NCI-H1105 treated with DMSO at 0.1 percent for 48 hours (cell line): ENCODE measurements at places on chromosomes 2 and 18.
A peak's percentile ranks its signal among the peaks of the same experiment; 100 is the strongest.

DNA sequence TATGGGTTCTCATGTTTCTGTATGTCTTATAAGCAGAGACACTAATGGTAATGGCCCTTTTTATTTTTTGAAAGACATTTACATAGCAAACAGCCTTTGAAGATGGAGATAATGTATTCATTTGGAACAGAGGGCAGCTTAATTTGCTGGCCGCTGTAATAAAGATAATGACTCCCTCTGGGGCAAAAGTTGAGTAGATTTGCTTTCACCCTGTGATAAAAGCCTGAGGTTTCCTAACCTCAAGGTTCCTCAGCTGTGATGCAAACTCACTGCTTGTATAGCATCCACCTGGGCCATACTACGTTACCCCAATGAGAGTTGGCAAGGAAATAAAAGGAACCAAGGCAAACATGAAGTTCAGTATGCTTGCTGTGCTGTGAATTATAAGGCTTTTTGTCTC, 54.8 kb downstream of the TEX51 start:
- DNase-seq = peak; percentile 74

DNA sequence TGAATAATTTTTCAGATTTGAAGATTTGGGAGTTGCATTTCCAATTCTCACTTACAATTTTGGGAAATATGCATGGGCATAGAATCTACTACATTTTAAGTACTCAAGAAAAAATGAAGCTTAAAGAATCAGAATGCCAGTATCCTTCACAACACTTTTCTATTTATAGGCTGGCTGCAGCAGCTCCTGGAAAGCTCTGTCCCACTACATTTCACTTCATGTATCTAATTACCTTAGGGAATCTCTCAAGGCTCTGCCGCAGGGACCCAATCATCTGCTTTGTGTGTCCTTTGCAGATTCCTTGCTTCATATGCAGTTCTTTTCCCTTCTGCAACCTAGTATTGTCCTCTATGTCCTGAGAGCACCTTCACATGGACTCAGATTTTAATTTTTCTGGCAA, 102.9 kb downstream of the NUP35 start:
- DNase-seq = no peak

DNA sequence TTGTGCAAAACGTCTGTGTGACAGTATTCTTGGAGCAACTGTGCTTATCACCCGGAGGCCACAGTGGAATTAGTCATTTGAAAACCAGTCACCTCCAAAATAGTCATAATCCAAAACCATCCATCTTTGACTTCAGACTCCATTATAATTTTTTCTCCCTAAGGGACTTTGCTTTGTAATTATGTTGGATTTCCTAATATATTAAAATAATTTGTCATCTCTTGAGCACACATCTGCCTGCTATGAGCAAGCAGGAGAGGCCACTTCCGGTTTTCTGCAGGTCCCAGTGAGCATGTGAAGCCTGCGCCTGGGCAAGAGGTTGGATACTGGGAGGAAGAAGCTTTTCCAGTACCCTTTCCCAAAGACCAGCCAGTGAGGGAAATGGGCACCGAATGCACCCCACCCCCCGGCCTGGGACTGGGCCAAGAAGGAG, 57.7 kb downstream of the ODC1 start:
- DNase-seq = no peak

DNA sequence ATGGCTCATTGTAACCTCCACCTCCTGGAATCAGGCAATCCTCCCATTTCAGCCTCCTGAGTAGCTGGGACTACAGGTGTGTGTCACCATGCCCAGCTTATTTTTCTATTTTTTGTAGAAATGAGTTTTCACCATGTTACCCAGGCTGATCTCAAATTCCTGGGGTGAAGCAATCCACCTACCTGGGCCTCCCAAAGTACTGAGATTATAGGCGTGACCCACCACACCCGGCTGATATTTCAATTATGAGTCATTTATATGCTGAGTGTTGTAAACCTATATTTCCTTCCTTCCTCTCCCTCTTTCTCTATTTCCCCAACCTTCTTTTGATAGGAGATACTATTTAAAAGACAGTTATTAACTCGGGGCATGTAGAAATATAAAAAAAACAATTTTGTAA, 469.6 kb upstream of the ID2 start:
- no peak for DNase-seq

- DNase-seq = no peak
Measured at GRCh38 chr18:61992285-61992684, 99.5 kb upstream of the RNF152 start.

DNA sequence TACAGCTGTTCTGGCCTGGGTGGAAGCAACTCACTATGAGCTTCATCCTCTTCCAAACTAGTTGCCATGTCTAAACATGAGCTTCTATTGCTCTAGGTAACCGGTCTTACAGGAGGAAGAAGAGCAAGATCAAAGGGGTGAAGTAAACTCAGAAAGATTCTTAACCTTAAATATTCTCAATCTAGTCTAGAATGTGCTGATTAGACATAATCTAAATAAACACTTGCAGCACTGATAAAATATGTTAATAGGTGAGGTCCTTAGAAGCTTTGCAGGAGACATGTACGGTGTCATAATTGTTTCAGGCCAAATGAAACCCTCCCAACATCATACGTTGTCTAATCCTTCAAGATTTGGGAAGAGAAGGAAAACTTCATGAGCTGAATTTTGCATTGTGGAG, 431.6 kb upstream of the FSHR start:
- DNase-seq = no peak

DNA sequence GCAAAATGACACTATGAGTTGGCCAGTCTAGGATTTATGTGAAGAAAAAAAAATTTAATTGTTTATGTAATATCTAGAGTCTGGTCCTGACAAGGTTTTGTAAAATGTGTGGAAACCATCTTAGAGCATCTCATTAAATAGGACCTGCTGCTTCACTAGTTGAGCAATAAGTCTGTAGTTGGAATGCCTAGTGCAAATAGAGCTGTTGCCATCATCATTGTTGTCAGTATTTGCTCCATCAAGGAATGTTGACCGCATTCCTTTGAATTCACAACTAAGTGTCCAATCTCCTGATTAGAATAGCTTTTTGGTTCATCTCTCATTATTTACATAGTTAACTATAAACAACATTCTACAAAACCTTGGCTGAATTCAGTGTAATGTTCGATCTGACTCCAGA, 32.2 kb upstream of the RPE start:
- no peak for DNase-seq

DNA sequence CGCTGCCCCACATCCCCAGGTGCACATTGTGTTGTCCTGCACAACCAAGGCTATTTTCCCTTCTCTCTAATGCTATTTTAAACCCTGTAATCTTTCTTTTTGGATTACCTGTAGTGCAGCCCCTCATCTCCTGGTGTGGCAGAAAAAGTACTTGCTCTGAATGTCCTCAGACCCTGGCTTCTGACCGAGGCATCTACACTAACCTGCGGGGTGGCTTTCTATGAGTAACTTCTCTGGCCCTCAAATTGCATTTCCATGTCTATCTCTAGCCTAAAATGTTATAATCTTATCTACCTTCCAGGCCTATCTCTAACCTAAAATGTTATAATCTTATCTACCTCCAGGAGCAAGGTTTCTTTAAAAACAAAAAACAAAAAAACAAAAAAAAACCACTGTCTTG, 18.2 kb upstream of the SP5 start:
- no peak for DNase-seq

DNA sequence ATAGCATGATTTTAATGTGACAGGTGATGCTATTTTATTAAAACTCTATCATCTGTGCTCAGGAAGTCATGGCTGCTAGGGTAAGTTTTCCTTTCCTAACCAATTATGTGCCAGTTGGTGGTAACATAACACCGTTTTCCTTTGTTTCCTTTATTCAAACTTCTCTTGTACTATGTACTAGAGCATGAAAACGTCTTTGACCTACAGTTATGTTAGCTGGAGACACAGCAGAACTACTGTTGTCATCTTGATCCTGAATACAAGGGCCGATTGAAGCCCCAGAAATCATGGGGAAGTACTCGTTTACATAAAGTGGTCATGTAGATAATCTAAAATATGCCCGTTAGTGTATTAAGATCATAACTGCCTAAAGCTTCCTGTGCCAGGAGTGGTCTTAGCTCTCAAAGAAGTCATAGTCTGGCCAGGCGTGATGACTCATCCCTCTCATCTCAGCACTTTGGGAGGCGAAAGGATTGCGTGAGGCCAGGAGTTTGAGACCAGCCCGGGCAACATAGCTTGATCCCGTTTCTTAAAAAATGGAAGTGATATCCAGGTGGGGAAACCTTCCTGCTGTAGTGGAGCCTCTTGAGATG, 20.5 kb downstream of the NEDD4L start:
- no peak for DNase-seq

- DNase-seq = no peak
Measured at GRCh38 chr18:35042389-35043071, 1.3 kb downstream of the MAPRE2 start.

DNA sequence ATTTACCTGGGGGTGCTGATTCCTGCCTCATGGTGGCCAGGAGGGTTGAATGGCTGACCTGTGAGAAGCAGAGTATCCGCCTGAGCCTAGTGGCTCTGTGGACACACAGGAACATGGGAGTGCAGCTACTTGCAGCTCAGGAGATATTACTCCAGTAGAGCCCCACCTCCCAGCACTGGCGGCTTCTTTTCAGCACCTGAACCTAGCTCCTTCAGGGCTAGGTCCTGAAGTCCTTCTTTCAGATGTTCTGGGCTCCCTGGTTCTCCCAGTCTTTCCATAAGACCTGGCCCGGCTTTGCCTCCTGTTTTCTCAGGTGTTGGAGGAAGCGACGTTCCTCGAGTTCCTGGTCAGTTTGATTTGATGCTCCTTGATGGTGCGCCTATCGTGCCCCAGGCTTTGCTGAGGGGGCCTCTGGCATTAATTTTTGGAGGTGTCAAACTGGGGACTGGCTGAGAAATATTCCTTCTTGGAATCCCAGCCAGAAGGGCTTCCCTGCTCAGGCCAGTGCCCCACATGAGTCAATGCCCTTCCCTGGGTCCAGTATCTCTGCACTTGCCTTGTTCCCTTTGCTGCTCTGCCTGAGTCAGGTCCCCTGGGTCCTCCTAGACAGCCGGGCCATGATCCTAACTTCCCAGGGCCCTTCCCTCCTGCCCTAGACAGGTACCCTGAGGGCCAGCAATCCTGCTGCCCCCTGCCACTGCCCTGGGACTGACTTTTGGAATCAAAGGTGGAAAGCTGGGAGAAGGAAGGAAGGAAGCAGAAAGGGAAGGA, 110.7 kb upstream of the HAAO start:
- DNase-seq = no peak

DNA sequence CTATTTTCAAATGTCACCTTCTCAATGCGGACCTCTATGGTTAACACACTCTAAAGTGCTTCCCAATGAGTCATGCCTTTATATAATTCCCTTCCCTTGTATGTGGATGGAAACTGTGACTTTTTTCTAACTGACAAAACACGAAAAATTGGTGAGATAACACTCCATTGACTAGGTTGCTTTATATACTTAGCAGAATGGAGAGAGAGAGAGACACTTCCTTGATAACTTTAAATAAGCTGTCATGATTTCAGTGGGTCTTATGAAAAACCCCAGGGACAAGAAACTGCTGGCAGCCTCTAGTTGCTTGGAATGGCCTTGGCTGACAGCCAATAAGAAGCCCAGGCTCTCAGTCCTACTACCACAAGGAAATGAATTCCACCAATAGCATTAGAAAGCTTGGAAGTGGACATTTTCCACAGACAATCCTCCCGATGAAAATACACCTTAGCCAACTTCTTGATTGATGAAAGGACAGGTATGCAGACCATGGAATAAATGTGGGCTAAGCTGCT, 322.2 kb downstream of the ZNF804A start:
- DNase-seq = no peak

DNA sequence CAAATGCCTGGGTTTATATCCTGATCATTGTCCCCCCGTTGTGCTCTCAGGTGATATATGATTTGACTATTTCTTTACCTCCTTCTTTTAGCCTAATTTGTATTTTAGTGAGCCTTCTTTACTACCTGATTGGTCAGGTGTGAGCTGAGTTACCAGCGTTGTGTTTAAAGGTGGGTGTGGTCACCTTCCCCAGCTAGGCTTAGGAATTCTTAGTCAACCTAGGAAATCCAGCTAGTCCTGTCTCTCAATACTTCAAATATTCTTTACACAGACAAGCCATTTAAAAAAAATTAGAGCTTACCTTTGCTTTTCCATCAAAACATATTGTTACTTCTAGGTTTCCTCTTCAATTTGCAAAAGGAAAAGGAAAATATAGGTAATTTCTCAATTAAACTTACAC, 30.2 kb downstream of the KYNU start:
- no peak for DNase-seq

GRCh38 chr2:60337142-60337497, 216.3 kb downstream of the BCL11A start:
- no peak for DNase-seq

GRCh38 chr2:16626497-16626896, 39.1 kb downstream of the CYRIA start:
- no peak for DNase-seq

DNA sequence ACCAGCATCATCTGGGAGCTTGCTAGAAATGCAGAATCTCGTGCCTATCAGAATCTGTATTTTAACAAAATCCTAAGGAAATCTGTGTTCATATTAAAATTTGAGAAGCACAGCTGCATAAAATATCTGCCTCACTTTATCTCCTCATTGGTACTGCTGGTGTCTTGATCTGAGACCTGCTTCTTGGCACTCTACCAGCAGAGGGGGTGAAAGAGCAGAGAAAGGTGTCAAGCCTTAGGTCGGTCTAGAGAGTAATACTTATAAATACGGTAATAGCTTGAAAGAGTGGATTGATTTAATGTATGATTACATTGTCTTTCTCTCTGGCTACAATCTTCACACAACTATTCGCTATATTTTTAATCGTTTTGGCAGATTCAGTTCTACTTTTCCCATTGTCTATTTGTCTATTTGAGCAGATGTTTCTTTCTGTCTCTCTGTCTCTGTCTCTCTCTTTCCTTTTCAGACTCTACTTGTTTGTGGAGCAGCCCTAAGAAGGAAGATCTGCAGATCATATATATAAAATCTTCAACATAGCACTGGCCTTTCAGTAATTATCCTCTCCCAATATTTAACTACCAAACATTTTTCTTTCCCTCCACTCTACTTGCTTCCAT, 1.7 kb upstream of the GCG start:
- DNase-seq = peak; percentile 69

- DNase-seq = no peak
Measured at GRCh38 chr2:150357770-150358467, 129.5 kb downstream of the RND3 start.

- peak; percentile 13 for DNase-seq
Measured at GRCh38 chr18:13147130-13147529, 71.4 kb upstream of the LDLRAD4 start.
